Muscle of arm (tissue), 14 donors: ENCODE measurements at places on chromosomes 11 and 22. TPM values are rescaled to one million over a fixed set of nuclear protein-coding genes. Genes with fewer than 3 reads are reported as not detected.

DNA sequence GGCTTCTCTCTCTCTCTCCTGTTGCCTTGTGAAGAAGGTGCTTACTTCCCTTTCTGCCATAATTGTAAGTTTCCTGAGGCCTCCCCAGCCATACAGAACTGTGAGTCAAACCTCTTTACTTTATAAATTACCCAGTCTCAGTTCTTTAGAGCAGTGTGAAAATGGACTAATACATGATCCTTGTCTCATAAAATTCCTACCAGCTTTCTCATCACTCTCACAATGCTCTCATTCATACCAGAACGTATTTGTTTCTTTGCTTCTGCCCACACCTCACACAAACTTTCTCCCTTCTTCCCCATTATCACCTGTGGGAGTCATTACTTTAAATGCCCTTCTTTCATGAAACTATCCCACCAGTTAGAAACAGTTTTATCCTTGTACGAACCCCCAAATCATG is 62.7 kb upstream of the ARHGAP42 start:
- DNase-seq = no peak

DNA sequence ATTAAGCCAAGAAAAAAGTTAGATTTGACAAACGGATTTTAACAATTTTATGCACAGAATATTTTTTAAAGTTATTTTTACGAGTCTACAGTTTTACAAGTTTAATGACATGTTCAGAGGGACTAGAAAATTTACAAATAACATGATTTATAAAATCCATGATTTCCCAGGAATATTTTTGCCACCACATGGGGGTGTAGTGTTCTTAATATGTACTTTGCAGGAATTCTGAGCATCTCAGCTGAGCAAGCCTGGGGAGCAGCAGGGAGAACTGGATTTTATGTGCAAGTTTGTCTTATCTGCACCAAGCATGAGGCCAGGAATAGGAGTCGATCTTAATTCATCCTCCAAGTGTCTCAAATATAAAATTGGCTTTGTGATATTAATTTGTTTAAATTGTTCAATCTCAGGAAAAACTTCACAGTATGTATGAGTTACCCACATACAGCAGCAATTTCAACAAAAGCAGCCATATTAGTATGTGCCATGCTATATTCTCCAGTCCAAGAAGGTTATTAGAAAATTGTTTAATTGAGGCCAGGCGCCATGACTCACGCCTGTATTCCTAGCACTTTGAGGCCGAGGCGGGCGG is 826.3 kb downstream of the DLG2 start:
- DNase-seq = peak; percentile 32

GRCh38 chr22:48959496-48959895 is 868.2 kb downstream of the BRD1 start:
- DNase-seq = no peak

GRCh38 chr11:18774801-18775200 is 16.8 kb downstream of the PTPN5 start:
- no peak for DNase-seq

DNA sequence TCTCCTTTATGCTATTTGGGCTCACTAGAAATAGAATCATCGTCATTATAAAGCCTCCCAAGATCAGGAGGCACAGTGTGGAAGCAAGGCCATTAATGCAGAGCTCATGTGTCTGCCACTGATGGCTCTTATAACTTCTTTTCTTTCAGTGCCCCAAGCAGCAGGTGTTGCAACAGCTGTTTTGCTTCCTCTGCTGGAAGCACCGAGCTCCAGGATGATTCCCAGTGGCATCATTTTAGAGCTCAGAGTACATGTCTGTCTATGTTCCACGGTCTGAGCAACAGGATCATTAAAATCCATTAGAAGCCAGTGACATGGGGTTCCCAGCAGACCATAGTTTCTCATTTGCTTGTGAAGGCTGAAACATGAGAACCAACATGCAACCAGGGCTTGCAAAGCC is 803.0 kb upstream of the FAT3 start:
- DNase-seq = peak; percentile 8

- DNase-seq = no peak
These were observed 4.3 kb upstream of the PHLDA2 start for GRCh38 chr11:2933375-2934020.

DNA sequence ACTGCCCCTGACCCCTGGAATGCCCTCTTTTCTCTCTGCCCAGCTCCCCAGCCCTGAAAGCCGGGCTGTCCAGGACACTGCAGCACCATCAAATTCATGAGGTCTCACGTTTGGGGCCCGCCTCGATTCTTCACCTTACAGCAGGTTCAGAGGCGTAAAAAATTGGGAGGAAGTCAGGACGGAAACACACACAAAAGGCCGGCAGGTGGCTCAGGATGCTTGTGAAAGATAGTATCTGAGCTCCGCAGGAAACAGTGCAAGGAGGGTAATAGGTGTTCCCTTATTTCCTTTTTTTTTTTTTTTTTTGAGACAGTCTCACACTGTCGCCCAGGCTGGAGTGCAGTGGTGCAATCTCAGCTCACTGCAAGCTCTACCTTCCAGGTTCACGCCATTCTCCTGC is 4.1 kb downstream of the RFPL2 start:
- no peak for DNase-seq

GRCh38 chr22:46086577-46087335 is 63.6 kb upstream of the PPARA start:
- DNase-seq = no peak

GRCh38 chr11:102724904-102725500 is at the start of gene MMP8:
TSS of gene MMP8 (minus strand) at chr11:102724954. CDS start at chr11:102724855, 99 bp downstream.
- no peak for DNase-seq

GRCh38 chr11:110071197-110071596 is 22.0 kb upstream of the ZC3H12C start:
- no peak for DNase-seq

DNA sequence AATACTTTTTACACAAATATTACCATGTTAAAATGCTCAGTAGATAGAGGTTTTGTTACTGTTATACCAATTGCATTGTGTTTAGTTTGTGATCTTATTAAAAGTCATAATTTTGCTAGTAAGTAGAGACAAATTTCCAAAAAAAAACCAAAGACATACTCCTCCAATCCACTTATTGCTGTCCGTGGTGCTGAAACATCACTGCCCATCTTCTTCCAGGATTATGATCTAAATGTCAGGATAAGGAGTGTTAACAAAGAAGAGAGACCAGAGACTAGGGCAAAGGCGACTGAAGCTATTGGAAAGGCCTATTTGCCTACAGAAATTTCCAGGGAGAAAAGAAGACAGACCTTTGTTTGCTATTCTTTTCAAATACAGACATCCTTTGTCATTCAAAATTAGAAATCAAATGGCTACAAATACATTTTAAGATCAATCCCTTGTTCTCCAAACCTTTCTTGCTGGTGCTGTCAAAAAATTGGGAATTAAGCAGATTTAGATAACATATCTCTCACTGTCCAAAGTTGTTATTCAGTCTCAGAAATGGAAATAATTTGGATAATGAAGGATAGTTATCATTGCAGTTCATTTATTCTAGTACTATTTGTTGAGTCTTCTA is 199.7 kb downstream of the C11orf91 start:
- peak; percentile 60 for DNase-seq

DNA sequence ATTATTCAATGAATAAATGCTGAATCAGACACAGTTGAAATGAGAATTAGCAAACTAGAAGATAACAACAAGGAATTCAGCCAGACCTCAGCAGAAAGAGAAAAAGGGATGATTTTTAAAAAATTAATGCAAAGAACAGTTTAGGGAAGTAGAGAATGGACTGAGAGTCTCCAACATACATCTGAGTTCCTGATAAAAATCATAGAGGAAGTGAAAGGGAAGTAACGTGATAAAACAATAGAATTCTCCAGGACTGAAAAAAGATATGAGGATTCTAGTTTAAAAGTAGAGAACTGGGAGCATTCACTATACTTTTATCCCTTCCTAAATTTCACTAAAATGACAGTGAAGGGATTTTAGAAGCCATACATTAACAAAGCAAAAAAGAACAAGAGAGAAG is 592.0 kb downstream of the SOX6 start:
- no peak for DNase-seq

Gene FAM83F
- 0.46 TPM for polyA plus RNA-seq

Gene HBG2
- 7,501 TPM for polyA plus RNA-seq

Gene BAIAP2L2
- 1.5 TPM for polyA plus RNA-seq

Gene PRODH
- 5.3 TPM for polyA plus RNA-seq
